Vagina (tissue), 2 donors: ENCODE measurements at places on chromosomes 3 and 15. TPM values are rescaled to one million over a fixed set of nuclear protein-coding genes. Genes with fewer than 3 reads are reported as not detected.

GRCh38 chr3:168591587-168591986 lies 495.9 kb upstream of the GOLIM4 start:
- no peak for DNase-seq

GRCh38 chr3:50551681-50552435 lies 15.7 kb downstream of the C3orf18 start:
- no peak for DNase-seq

- no peak for DNase-seq
These were observed 76.8 kb upstream of the SOX14 start for GRCh38 chr3:137687181-137687879.

- no peak for DNase-seq
These were observed 27.5 kb upstream of the CORO2B start for GRCh38 chr15:68551296-68551635.

CPLX3 gene
- total RNA-seq, result not detected

GRCh38 chr3:115657168-115657567 lies 33.9 kb downstream of the GAP43 start:
- DNase-seq, result no peak

CPN2 gene
- not detected for total RNA-seq

DNA sequence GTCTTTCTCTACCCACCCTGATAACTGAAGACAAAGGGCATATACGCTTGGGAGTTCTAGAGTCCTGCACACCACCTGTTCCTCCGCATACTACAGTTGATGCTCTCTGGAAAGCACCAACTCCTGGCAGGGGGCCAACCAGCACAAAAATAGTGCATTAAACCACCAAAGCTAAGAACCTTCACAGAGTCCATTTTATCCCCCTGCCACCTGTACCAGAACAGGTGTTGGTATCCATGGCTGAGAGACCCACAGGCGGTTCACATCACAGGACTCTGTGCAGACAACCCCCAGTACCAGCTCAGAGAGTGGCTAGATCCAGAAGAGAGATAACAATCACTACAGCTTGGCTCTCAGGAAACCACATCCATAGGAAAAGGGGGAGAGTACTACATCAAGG lies 114.4 kb upstream of the POU1F1 start:
- no peak for DNase-seq

PIERCE2 gene
- not detected for total RNA-seq

DNA sequence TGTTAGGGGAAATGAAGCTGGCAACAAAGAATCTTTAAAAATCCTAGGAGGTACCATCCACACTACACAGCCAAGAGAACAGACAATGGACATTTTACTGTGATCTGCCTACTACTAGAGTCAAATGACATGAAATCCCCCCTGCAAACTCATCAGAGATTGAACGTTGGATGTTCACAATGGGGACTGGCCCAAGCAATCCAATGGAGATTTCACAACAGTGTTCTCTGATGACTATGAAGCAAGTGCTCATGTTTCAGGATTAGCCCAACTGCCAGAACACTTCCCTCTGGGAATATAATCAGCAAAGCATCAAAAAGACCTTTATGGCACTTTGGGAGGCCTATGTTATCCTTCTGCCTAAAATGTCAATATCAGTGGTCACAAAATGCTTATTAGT lies 97.8 kb downstream of the IGSF11 start:
- no peak for DNase-seq

GRCh38 chr15:92076541-92076940 lies 223.0 kb downstream of the SLCO3A1 start:
- no peak for DNase-seq

DNA sequence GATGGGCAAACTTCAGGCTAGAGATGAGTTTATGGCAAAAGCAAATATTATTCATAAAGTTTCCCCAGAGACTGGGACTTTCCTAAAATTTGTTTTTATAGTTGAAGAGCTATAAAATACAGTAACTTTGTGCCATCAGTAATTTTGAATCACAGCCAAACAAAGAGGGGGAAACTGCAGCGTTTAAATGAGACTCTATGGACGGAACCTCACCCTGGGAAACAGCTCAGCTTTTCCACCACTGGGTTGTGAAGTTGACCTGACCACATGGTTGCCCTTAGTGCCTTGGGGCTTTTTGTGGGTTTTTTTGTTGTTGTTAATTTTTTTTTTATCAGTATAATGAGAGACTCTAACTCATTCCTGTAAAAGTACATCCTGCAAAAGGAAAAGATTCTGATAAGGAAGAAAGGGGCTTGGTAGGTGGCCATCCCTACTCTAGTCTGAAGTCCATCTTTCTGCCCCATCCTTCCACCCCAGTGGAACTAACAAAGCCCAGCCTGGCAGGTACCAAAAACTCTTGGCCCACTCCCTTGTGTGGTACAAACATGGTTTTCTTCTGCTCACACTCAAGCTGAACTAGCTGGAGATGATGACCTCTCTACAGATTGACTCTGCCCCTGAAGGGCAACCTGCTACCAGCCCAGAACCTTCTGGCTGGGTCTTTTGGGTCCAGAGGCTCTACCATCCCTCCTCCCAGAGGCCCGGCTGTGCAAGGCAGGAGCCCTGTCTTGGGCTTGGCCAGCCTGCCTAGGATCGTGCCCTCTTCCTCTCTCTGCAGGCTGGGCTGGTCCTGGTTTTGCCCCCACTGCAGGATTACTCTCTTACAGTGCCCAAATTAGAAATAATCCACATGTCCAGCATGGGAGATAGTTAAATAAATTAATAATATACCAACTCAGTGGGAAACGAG lies 41.2 kb downstream of the RLBP1 start:
- no peak for DNase-seq

DNA sequence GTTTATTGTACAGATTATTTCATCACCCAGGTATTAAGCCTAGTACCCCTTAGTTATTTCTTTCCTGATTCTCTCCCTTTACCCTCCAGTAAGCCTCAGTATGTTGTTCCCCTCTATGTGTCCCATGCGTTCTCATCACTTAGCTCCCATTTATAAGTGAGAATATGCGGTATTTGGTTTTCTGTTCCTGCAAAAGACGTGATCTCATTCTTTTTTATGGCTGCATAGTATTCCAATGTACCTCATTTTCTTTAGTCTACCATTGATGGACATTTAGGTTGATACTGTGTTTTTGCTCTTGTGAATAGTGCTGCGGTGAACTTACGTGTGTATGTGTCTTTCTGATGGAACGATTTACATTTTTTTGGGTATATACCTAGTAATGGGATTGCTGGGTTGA lies 36.7 kb downstream of the CEP63 start:
- no peak for DNase-seq

SPPL2A gene
- total RNA-seq, result 147 TPM

GRCh38 chr15:80461356-80462095 lies 57.3 kb downstream of the ARNT2 start:
- no peak for DNase-seq

EPHB3 gene
- 17.7 TPM for total RNA-seq

DNA sequence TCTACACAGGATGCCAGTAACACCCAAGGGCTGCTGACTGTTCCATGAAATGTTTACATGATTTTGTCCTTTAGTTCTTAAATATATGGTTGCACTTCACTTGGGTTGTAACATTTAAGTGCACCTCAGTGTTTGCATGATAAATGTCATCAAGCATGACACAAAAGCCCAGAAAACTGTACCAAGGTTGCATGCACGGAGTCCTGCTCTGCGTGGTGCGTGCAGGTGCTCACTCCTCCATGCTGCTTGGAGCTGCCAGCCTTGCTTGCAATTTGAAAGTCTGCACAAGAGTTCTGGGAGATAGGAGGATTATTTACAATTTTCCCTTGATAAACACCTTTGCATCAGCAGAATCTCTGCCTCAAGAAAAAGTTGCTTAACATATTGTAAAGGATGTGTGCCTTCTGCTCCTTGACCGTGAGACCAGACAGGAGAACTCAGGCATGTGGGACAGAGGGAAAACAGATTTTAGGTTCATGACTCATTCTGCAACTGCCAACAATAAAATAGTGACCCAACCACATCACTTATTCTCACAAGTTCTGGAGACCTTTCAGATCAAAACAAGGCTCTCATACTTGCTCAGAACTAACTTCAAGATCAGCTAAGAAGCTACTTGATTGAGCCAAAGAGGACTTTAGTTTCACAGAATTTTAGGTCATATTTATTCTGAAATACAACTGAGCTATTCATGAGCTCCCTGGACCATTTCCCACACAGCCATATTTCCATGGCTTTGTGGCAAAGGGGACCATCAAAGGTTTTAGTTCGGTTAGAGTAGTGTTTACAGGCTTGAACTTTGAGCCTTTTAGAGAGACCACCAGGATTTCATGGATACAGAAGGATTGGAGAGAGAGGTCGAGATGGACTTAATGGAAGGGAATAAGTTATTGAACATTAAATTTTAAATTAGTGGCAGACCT lies 128.4 kb upstream of the ZBED2 start:
- DNase-seq, result no peak

DUOXA2 gene
- total RNA-seq, result 1.5 TPM

CCDC39 gene
- total RNA-seq, result not detected

GRCh38 chr3:166877971-166878370 lies 502.1 kb downstream of the ZBBX start:
- no peak for DNase-seq

DNA sequence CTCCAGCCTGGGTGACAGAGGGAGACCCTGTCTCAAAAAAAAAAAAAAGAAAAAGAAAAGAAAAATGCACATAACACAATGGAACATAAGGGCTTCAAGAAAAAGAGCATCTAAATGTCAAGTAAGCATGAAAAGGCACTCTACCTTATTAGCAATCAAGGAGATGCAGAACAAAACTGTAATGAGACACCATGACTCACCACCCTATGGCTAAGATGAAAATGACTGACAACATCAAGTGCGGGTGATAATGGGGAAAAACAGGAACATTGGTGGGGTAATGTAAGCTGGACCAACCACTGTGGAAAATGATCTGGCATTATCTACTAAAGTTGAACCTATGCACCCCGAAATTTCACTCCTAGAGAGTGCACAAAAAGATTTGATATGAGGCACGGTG lies 19.6 kb upstream of the NSMCE3 start:
- DNase-seq, result no peak

MFSD1 gene
- 59.2 TPM for total RNA-seq
